ENCODE measurements at places on chromosomes 7 and 10.
A peak's percentile ranks its signal among the peaks of the same experiment; 100 is the strongest.

DNA sequence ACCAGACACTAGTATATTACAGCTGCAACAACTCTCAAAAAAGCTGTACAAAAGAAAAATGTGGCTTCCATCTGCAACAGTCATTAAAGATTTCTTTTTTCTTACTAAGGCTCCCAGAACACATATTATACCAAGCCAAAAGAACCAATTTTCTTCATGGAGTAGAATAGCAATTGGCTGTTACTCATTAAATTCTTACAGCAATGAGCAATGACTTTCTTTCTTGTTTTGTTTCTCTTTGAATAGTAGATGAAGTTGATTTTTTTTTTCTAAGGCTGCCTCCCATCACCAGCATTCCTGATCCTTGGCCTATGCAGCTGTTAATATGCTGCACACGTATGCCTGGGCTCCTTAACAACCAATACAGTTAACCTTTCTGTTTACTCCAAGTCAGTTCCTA is 36.6 kb upstream of the SPOCK2 start:
- peak; percentile 24 for DNase-seq

- no peak for DNase-seq
These were observed 14.2 kb upstream of the NMT2 start for GRCh38 chr10:15182540-15183207.

DNA sequence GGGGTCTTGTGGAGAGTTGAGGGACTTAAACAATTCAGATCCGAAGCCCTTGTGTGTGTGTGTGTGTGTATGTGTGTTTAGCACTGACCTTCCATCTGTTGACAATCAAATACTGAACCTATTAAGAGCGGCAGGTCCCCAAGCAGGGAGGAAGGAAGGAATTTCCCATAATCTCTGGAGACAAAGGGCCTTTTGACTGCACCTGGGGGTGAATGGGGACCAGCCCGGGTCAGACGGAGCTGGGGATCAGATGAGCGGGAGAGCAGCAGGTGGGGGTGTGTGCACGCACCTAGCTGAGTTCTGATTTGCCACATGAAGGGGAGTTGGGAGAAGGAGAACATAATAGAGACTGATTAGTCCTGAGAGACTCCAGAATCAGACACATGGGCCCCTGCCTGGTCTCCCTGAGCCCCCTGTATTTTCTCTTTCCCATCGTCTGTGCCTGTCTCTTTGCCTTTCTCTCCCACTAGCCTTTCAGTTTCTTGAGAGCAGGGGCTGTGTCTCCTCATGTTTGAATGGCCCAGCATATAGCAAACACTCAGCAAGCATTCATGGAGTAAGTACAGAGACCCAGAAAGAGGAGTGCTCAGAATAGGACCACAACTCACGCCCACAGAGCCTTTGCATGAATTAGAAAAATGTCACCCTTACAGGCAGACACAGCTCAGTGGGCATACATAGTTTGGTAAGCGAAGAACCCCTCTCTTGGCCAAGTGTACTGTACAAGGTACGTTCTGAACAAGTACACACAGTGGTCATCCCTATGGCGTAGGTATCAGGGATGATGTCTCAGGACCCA is 288.3 kb upstream of the HABP2 start:
- DNase-seq = no peak

DNA sequence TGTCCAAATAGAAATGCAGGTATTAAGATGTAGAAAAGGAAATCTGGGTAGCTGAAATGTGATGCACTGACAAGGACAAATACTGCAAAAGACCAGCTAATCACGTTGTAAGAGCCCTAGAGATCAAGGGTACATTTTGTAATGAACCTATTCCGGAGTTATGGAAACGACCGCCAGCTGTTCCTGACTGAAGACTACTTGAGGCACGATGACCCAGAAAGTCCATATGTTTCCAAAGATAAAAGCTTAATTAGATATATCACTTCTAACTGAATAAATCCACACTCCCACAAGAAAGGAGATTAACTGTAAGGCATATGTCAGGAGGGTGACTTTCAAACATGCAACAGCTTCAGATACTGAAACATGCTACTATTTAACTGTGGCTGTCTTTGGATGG is 253.5 kb downstream of the NSUN6 start:
- DNase-seq = no peak

- DNase-seq = no peak
These were observed 34.5 kb downstream of the ITPRIP start for GRCh38 chr10:104303594-104304355.

- no peak for DNase-seq
These were observed 115.8 kb upstream of the LANCL2 start for GRCh38 chr7:55249332-55249731.

DNA sequence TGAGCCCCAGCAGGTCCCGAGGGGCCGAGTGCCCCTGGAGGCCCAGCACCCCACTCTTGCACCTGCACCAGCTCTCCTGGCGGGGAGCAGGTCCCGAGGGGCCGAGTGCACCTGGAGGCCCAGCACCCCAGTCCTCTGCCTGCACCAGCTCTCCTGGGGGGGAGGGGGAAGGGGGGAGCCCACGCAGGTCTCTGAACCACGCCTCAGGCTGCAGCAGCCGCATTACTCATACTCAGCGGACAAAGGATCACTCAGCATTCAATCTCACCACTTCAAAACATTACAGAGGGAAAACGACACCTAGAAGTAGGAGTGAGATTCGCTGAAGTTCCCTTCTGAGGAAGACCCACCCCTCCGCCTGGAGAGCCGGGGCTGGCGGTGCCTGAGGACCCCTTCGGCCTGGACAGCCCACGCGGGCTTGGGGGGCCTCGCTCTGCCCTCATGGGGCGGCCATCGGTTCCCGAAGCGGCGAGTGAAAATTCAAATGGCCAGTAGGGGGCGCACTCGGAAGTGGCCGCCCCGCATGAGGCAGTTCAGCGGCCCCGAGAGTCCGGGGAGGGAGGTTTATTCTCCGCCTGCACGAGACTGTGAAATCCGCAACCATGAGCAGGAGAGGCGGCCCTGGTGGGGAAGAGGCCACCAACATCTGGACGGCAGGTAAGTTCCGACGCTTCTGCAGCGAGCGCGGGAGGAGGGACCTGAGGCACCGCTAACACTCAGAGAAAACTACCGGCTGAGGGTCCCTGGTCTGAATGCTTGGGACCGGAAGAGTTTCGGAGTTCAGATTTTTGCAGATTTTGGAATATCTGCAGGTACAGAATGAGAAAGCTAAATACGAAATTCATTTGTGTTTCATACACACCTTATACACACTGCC is 1.1 kb upstream of the GPER1 start:
- peak; percentile 89 for DNase-seq

- DNase-seq = no peak
These were observed 141.0 kb downstream of the PRKAG2 start for GRCh38 chr7:151735851-151736402.

DNA sequence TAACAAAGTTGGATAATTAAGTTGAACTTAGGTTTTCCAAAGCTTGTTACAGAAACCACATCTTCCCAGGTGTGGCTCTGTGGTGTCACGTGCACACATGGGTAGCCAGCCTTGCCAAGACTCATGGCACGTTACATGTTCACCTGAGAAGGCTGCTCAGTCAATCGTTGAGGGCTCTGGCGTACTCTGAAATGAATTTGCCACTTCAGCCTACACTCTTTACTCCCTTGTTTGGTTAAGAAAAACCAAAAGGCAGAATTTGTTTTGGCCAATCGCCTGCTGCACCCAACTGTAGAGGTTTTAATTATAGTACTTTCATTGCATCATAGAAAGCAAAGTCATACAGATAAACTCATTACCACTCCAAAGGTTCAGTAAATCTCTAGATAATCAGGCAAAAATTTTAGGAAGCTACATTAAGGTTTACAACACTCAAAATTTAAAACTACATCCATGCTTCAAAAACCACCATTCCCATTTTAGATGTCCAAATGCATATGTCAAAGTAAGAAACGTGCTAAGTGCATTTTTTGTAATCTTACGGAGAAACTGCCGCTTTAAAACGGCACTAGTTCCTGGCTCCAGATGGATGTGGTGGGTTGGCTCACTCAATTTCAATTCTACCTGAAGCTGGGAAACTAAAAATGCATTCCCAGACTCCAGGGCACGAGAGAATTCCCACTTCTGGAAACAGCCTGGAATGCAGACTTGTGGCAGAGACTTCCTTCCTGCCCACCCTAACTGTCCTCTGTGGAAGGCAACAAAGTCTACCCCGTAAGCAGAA is 88.4 kb downstream of the DIP2C start:
- no peak for DNase-seq

GRCh38 chr10:43970018-43970698 is 321.5 kb upstream of the ZNF32 start:
- no peak for DNase-seq

- no peak for DNase-seq
These were observed 147.0 kb downstream of the ARID5B start for GRCh38 chr10:62048470-62048869.

DNA sequence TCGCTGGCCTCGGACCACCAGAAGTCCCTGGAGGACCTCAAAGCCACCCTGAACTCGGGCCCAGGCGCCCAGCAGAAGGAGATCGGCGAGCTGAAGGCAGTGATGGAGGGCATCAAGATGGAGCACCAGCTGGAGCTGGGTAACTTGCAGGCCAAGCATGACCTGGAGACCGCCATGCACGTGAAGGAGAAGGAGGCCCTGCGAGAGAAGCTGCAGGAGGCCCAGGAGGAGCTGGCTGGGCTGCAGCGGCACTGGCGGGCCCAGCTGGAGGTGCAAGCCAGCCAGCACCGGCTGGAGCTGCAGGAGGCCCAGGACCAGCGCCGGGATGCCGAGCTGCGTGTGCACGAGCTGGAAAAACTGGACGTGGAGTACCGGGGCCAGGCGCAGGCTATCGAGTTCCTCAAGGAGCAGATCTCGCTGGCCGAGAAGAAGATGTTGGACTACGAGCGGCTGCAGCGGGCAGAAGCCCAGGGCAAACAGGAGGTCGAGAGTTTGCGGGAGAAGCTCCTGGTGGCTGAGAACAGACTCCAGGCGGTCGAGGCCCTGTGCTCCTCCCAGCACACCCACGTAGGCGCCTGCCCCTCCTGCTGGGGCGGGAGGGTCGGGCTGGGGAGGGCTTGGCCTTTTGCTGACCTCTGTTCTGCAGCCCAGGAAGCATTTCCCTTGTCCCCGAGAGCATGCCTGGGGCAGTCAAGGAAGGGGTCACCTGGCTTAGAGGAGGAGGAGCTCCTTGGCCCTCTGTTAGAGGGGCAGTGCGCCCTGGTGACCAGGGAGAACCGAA is 77.3 kb upstream of the GTF2IRD1 start:
- DNase-seq = no peak

- DNase-seq = no peak
These were observed 123.9 kb upstream of the TCF7L2 start for GRCh38 chr10:112826018-112826697.

DNA sequence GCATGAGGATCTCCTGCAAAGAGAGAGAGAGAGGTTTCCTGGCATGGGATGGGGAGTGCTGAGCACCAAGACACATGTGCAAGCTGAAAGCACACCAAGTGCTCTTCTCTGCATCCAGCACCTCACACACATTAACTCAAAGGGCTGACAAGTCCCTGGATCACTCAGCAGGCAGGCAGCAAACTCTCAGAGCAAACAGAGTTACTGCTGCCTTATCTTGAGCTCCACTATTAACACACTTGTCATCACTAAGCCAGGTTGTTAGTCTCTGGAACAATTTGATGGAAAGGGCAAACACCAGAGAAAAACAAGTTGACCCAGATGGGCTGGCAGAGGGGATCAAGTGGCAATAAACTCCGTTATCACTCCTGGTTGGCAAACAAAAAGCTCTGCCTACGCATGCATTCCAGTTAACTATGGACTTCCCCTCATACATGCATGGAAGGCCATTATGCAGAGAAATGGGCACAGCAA is 349.9 kb downstream of the KCNMA1 start:
- no peak for DNase-seq

DNA sequence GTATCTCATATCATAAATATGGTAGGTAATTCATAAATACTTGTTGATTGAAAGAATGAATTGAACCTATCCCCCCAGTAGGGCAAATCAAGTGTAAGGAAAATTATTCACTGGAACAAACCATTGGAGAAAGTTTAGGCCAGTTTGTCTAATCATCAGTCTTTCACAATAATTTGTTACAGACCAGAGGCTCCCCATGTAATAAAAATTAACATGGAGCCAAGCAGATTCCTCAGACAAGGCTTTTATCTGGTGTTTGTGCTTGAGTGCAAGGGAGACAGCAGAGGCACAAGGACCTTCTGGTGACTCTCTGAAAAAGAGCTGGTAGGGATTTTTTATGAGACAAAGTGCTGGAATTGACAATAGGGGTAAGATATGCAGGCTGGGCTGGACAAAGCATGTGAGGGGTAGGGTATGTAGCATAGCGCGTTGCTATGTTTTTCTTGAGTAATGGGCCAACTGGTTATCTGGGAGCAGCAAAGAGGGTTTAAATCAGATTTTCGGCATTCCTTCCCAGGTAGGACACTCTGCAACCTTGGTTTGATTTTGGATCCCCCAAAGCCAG is 7.8 kb upstream of the PANK1 start:
- DNase-seq = no peak

- no peak for DNase-seq
These were observed 50.5 kb downstream of the CDK6 start for GRCh38 chr7:92785923-92786322.

- DNase-seq = peak; percentile 17
These were observed at the start of gene ENTPD1 for GRCh38 chr10:95756041-95756761. ENTPD1 (plus strand) TSS chr10:95756163; CDS start chr10:95756240, 77 bp downstream.

GRCh38 chr7:31991846-31992245 is 78.4 kb downstream of the PDE1C start:
- peak; percentile 4 for DNase-seq

- DNase-seq = no peak
These were observed 35.8 kb upstream of the PROSER2 start for GRCh38 chr10:11787374-11787773.

- DNase-seq = no peak
These were observed 42.4 kb downstream of the CCNY start for GRCh38 chr10:35378541-35379210.

DNA sequence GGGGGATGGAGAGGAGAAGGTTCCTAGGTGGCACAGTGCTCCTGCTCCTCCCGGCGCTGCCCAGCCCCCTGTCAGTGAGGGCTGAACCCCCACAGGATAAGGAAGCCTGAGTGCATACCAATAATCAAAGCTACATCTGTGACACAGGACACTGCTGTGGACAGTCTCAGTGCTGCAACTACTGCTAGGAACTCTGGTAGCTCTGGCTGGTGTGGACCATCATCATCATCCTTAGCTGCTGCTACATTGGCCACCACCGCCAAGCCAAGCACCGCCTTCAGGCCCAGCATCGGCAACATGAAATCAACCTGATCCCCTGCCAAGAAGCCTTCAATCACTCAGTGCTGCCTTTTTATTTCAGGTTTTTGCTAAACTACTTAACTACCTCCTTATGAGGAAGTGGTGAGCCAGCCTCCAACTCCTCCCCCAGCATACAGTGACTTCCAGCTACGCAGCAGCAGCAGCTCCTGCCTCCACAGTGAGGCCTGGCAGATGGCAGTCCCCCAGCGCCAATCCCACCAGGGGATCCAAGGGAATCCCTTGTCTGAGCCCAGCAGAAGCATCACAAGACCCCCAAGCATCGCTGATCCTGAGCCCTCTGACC is 32.1 kb upstream of the SLC26A4 start:
- no peak for DNase-seq

GRCh38 chr7:111678281-111678680 is 116.0 kb upstream of the IMMP2L start:
- DNase-seq = no peak

- no peak for DNase-seq
These were observed 298.9 kb upstream of the PITRM1 start for GRCh38 chr10:3471472-3471871.

Data from hepatic stellate cell (primary cell).